Peyer's patch (tissue), 4 donors: ENCODE measurements at places on chromosomes 3 and 15.

DNA sequence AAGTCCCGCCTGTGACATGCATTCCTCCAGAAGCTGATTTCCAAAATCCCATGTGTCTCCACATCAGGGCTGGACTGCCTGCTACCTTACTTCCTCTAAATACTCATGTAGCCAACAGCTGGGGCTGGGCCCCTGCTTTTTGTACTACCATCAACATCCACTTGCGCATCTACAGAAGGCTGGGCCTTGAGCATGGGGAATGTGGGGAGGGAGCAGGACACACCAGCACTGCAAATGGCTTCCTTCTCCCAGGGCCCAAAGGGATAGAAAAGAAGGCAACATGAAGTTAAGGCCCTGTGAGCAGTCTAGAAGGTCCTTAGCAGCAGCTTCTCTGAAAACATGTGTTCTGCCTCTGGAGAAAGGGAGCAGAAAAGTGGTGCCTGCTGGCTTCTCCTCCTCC is 27.2 kb downstream of the MKRN2 start:
- DNase-seq: no peak

GRCh38 chr15:26641144-26641543 is 131.7 kb downstream of the GABRB3 start:
- DNase-seq: no peak

GRCh38 chr15:75167588-75168350 is 33.9 kb upstream of the C15orf39 start:
- no peak for DNase-seq

DNA sequence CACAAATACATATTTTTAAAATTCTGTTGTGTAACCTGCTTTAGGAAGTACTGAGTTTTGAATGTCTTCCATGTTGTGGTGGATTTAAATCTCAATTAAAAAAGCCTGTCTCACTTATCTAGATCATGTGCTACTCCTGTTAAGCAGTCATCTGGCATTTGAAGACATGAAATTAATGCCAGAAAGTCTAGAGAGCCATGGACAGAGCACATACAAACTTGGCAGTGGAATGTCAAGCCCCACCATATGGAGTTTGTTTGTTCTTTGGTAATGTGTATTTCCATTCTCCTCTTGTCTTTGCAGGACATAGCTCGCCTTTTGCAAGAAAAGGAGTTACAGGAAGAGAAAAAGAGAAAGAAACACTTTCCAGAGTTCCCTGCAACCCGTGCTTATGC is 39.3 kb upstream of the UTS2B start:
- no peak for DNase-seq

- DNase-seq: no peak
Observed at GRCh38 chr3:48477959-48478520, 25.9 kb downstream of the SHISA5 start.

DNA sequence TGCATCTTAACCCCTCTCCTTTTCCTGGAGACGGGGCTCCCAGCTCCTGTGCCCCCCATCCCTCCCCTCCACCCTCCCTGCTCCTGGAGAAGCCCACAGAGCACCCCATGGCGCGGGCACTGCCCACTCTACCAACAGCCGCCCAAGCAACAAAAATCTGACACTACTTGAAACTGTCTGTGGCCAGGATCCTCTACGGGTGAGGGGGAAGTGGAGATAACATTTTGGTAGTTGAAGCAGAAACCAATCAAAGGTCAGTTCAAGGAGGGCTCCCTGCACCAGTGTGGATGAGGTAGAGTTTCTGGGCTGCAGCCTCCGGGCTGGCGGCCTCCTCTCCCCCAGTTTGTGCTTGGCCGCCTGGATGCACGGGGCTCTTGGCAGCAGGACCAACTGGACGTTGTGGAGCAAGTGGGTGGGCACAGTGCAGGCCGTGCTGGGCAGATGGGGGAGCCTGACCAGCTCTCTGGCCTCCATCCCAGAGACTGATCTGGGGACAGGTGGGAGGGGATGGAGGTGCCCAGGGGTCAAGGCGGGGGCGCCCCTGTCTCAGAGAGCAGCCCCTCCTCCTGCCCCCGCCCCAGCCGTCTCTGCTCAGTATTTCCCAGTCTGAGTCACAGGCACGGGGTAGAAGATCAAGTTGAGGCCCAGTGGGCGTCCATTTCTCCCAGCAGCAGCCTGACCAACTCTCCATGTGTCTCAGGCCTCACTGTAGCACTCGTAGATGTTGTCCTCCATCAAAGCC is 12.8 kb downstream of the H1-8 start:
- no peak for DNase-seq

DNA sequence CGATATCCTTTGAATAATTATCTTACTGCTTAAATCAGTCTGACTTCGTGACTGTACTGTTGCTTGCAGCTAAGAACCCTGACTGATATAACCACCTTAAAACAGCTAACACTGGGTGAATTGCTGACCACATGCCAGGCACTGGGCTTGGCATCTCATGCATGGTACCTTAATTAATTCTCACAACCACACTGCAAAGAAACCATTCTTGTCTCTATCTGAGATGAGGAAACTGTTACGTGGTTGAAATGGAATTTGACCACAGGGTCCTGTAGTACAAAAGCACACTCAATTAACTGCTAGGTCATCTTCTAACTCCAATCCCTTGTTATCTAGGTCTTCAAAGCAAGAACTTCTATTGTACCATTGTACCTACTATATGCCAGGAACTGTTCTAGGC is 92.7 kb upstream of the PRICKLE2 start:
- no peak for DNase-seq

DNA sequence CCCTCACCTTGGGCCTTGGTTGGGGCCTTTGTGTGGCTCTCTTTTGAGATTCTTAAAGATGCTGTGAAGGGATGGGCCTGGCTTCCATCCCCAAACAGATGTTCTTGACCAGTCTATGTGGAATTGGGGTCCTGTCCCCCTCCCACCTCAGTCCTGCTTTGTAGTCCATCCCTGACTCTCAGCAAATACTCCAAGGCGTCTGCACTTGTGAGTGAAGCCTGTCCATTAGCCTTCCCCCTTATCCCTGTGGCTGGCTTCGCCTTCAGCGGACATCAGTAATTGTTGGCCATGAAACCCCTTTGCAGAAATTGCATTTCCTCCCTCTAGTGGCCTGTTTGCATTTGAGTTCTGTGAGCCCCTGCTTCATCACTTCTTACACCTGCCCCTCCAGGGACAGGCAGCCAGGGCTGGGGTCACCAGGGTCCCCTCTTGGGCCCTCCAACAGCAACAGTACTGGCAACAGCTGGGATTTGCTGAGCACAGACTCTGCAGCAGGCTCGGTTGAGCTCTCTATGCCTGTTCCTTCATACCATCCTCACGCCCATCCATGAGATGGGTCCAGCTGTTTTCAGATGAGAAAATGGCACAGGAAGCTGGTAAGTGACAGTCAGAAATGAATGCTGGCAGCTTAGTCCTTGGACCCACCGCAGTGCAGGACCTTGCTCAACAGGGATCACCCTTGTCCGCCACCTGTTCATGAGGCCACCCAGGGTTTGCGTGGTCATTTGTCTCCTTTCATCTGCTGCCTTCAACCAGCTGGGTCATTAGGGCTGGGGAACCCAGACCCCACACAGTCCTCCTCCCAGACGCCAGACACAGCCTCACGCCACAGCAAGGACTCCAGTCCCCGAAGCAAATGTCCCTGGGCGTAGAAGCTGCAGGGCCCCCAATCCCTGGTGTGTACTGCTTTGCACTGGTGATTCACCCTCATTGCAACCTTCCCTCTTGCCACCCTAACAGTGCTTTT is 8.9 kb upstream of the LRRK1 start:
- DNase-seq: peak; percentile 30

- no peak for DNase-seq
Observed at GRCh38 chr15:63083044-63083443, 38.6 kb upstream of the LACTB start.

GRCh38 chr3:143514874-143515273 is 333.4 kb downstream of the SLC9A9 start:
- no peak for DNase-seq

GRCh38 chr3:153210660-153211059 is 48.6 kb downstream of the RAP2B start:
- no peak for DNase-seq

- DNase-seq: no peak
Observed at GRCh38 chr3:127848131-127849129, 26.1 kb upstream of the MGLL start.

DNA sequence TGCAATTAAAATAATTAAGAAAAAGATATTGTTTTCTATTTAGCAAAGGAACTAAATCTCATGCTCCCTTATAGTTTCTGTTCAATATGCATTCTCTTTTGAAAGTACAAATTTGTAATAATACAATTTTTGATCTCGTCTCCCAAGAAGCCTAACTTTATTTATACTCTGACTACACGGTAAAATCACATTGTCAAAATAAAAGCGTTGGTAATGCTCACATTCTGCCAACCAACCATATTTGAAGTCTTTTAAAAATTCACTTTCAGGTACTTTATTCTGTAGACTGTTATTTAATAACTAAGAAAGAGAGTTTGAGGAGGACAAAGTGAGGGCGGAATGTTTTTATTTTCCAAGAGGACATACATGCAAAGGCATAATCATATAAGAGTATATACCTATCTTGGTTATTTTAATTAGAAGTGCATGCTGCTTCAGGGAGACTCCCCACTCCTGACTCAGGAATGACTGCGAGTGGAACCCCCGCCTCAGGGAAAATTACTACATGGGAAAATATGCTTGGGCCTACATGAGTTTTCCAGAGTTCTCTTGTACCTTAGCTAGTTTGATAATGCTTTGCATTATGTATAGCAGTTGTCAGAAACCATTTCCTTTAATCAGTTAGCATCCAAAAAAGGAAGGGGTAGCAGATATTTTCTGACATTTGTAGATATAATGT is 19.3 kb downstream of the MBNL1 start:
- DNase-seq: no peak

- no peak for DNase-seq
Observed at GRCh38 chr3:122975924-122976293, 51.7 kb downstream of the SEMA5B start.

DNA sequence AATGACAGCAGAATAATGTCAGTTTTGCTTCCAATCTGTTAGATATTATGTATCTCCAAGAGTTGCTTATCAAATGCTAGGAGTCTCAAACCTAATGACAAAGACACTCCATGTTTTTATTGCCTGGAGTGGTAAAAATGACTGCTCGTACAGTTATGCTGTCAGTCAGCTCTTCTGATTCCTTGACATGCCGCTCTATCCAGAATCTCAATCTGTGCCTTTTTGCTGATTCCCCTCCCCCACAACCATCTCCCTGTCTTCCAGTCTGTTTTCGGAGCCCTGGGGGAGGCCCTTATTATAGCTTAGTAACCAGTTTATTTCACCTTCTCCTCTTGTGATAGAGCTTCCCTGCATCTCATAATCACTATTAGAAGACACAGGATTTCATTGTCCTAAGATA is 2.6 kb downstream of the MKRN2 start:
- DNase-seq: no peak

DNA sequence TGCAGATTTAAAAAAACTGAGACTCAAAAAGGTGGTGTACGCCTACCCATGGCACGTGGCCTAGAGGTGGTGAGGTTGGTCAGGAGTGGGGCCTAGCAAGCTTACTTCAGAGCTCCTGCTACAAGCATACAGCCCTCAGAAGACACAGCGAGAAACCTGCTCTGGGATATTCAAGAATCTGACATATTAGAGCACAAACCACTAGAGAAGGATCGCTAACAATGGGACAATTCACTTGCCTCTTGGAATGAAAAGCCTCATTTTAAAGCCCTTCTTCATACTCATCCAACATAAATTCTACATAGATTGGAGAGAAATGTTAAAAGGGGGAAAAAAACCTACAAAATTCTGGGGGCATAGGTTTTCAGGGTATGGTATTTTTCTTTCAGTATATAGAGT is 118.0 kb upstream of the ARHGEF3 start:
- no peak for DNase-seq

- no peak for DNase-seq
Observed at GRCh38 chr15:71943806-71944205, 133.5 kb downstream of the NR2E3 start.

DNA sequence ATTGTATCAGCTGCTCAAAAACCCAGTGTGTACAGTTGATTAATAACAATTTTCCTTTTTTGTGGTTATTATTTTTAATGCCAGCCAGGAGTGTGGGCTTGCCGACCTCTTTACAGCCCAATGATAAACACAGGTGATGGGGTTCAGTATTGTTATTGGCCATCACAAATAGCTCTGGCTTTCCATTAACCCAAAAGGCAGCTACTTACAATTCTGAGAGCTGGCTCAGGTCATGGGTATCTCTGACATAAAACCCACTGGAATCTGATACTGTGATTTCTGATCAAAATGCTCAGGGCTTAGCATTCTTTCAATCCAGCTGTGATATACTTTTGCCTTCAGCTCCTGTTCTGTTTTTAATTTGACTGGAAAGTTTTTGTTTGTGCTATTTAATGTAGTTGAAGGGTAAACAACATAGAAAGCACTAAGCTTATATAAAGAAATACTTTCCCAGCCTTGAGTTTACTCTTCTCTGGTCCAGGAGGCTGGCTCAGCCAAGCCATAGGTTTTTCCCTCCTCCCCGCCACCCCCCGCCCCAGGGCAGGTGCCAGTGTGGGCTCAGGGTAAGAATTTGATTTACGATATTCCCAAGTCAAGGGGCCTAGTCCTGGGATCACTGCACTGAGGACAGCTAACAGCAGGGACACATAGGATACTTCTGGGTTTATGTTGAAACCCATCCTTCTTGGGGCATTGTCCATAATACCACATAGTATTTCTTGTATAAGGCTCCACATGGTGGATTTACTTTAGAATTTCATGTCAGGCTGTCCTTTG is 54.0 kb upstream of the MYZAP start:
- DNase-seq: no peak

- DNase-seq: no peak
Observed at GRCh38 chr3:37387462-37387861, 213.1 kb upstream of the LRRFIP2 start.

GRCh38 chr15:50190723-50191122 is 8.7 kb downstream of the SLC27A2 start:
- no peak for DNase-seq

- no peak for DNase-seq
Observed at GRCh38 chr3:87792534-87793336, 266.1 kb downstream of the CGGBP1 start.

- peak; percentile 48 for DNase-seq
Observed at GRCh38 chr3:29065211-29065785, 215.6 kb upstream of the RBMS3 start.

- no peak for DNase-seq
Observed at GRCh38 chr3:129553719-129554118, 10.7 kb downstream of the H1-8 start.

GRCh38 chr3:88509582-88509981 is 359.8 kb downstream of the C3orf38 start:
- DNase-seq: no peak

DNA sequence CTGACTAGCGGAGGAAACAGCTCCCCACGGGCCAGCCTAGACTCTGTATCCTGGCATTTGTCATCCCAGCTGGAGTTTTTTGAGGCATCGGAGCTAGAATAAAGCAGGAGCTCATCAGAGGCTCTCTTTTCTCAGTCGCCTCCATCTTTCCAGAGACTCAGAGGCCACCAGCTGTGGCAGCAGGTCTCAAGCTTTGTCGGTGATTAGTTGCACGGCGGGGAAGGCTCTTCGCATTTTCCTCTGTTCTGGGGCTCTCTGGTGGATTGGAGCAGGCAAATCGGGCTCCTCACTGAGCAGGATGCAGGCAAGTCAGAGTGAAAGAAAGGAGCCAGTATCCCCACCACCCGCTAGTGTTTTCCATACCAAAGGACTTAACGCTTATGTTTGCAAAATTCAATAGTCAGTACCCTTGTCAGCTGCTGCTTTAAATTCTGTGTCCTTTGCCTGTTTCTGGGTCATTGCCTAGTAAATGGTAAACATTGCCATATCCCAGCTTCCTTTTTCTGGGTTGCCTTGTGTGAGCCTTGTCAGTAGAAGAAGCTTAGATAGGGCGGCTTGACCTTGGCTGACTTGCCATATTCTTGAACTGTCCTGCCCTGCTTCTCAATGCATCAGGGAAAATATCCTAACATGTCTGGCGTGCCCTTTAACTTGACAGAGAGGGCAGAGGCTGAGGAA is 127.1 kb downstream of the PTPRG start:
- DNase-seq: no peak
